ENCODE measurements at places on chromosomes 7 and 10. TPM values are rescaled to one million over a fixed set of nuclear protein-coding genes. Genes with fewer than 3 reads are reported as not detected.

ELOVL3 gene
- not detected for total RNA-seq

GNGT1 gene
- not detected for total RNA-seq

LIPJ gene
- 3.7 TPM for total RNA-seq

SNCG gene
- 1.6 TPM for total RNA-seq

MYO3A gene
- total RNA-seq, result 4.1 TPM

Data from frontal cortex (tissue), 4 donors.